Stimulated activated CD8-positive, alpha-beta memory T cell treated with anti-CD3 and anti-CD28 coated beads, Interleukin-7, amount 100 ng/mL, for 1 hour (primary cell): ENCODE measurements at places on chromosomes 6 and 20.

GRCh38 chr6:79302341-79302740 is 67.9 kb upstream of the HMGN3 start:
- no peak for DNase-seq

DNA sequence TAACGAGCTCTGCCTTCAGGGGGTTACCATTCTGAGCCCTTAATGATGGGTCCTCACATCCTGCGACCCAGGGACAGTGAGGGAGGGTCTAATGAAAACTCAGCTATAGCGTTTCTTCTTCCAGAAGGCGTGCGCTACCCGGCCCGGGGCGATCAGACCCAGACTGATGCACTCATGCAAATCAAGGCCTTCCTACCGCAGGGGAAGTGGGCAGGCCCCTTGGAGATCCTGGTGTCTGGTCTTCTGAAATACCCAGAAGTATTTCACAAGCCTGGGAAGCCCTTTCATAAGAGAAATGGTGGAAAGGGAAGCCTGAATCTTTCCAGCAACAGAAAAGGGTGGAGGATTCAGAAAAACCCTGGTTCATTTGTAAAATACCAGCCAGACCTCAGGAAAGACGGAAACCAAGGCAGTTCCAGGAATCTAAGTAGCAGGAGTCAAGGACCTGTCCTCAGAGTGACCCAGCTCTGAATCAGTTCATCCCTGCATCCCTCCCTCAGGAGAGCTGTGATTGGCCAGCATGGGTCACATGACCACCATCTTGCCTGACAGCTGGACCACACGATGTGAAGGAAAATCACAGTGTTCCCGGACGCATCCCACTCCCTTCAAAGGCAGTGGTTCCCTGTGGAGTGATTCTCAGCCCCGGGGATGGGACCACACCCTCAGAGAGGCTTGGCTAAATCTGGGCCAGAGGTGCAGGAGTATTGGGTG is 12.7 kb downstream of the BFSP1 start:
- DNase-seq = no peak

GRCh38 chr20:62787321-62787720 is 9.0 kb upstream of the MRGBP start:
- no peak for DNase-seq

GRCh38 chr6:111176038-111176759 is 88.9 kb downstream of the SLC16A10 start:
- DNase-seq = no peak

DNA sequence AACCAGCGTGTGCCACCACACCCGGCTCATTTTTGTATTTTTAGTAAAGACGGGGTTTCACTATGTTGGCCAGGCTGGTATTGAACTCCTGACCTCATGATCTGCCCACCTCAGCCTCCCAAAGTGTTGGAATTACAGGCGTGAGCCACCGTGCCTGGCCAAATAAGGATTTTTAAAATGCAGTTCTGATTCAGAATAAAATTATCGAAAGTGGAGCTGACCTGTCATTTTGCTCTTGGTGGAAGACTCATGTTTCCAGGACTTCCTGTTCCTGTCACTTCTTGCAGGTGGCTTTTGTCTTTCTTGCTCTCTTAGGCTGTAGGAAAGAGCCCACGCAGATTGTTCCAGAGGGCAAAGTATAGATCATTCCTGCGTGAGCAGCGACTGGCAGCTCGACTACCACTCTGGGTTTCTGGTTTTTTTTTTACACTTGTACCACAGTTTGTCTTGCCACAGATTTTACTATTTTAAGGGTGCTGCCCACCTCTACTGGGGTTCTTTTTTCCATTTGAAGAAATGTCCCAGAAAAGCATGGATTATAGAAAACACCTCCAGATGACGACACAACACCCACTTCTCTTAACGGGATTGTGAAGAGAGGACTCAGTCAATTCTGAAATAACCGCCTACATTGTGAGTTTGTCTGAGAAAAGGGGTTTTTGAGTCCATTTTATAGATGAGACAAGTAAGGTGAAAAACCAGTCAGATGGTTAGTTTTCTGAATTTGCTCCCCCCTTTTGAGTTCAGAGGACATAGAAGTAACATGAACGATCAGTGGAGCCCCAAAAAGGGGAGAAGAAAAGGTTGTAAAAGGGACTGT is 7.5 kb downstream of the JARID2 start:
- no peak for DNase-seq

DNA sequence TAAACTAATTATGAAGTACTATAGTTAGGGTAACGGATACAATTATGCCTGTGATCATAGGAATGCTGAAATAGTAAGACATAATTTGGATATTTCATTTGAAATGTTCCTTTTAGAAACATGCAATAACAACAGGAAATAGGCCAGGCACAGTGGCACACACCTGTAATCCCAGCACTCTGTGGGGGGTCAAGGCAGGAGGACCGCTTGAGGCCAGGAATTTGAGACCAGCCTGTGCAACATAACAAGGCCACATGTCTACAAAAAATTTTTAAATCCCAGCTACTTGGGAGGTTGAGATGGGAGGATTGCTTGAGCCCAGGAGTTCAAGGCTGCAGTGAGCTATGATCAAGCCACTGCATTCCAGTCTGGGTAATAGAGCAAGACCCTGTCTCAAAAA is 25.7 kb upstream of the MYO6 start:
- DNase-seq = no peak

- DNase-seq = no peak
These were observed 19.1 kb downstream of the DOK5 start for GRCh38 chr20:54494303-54495006.

DNA sequence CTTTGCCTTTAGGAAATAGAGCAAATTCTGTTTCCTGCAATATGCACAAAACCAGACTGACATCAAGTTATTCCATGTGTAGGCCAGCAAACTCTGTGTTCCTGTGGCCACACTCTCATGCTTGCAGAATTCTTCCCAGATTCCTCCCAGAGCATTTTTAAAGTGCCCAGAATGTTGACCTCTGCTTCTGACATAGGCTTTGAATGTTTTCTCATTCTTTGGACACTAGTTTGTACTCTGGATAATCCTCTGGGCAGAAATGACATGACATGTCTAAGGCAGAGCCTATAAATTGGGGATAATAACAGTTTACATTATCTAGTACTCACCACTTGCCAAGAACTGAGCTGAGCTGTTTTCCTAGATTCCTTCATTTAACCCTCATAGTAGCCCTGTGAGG is 9.2 kb upstream of the EFHC1 start:
- no peak for DNase-seq
